ENCODE measurements at places on chromosomes 7 and 10.
A peak's percentile ranks its signal among the peaks of the same experiment; 100 is the strongest.

DNA sequence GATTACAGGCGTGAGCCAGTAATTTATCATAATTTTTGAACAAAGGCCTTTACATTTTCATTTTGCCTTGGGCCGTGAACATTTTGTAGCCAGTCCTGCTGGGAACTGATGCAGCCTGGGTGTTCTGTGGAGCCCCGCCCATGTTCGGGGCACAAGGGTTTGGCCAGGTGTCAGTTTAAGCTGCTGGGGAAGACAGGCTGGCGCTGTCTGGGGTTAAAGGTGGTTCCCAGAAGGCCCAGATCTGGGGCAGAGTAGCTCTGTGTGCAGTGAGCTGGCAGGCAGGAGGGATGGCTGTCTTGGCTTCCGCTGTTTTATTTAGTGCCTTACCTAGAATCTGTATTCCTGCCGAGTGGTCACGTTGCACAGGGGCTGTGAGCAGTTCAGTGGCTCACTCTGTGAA, 50.2 kb downstream of the DOCK1 start:
- no peak for DNase-seq

GRCh38 chr7:43462836-43463235, 120.1 kb upstream of the STK17A start:
- DNase-seq, result no peak

GRCh38 chr10:31582365-31583052, 263.5 kb downstream of the ZEB1 start:
- DNase-seq, result peak; percentile 13

- DNase-seq, result no peak
These were observed 171.0 kb downstream of the PTPN20 start for GRCh38 chr10:47082055-47082784.

GRCh38 chr7:49400891-49401550, 372.4 kb upstream of the VWC2 start:
- no peak for DNase-seq

All from EL (cell line).